NCI-H187 treated with DMSO at 0.1 percent for 48 hours (cell line): ENCODE measurements at places on chromosomes 5 and 9.

GRCh38 chr9:127562279-127562796 is 49.7 kb upstream of the STXBP1 start:
- DNase-seq, result no peak

DNA sequence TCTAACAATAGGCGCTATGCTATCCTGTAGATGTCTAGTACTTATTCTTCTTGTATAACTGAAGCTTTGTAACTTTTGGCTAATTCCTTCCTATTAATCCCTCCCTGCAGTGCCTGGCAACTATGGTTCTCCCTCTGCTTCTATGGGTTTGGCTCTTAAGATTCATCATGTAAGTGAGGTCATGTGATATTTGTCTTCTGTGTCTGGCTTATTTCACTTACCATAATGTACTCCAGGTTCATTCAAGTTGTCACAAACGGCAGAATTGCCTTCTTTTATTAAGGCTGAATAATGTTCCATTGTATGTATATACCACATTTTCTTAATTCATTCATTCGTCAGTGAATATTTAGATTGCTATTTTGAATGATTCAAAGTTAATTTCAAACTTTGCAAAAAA is 149.9 kb upstream of the GAS1 start:
- no peak for DNase-seq

DNA sequence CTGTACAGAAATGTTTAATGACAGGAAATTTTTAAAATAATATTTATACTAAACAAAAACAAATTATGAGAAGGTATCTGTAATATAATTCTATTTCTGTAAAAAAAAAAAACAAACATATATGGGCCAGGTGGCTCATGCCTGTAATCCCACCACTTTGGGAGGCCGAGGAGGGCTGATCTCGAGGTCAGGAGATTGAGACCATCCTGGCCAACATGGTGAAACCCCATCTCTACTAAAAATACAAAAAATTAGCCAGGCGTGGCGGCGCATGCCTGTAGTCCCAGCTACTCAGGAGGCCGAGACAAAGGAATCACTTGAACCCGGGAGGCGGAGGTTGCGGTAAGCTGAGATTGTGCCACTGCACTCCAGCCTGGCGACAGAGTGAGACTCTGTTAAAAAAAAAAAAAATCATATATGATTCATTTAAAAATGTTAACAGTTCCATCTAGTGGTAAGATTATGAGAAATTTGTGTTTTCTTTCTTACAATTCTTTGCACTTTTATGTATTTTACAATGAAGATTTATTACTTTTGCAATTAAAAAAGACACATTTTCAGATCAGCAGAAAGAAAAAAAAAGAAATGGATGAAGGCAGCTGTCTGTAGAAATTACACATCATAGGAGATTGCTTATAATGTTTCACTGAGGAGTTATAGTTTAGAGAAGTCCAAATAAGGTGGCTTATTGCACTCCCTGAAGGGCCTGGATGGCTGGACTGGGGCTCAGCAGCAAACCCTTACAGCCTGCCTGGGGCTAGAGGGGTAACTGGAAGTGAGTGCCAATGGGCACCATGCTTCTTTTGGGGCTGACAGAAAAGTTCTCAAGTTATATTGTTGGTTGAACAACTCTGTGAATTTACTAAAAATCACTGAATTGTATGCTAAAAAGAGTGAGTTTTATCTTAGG is 20.3 kb downstream of the C9orf153 start:
- DNase-seq, result no peak

- no peak for DNase-seq
Measured at GRCh38 chr5:125112196-125112595, 365.8 kb upstream of the ZNF608 start.

- DNase-seq, result no peak
Measured at GRCh38 chr5:107322936-107323335, 347.8 kb downstream of the EFNA5 start.

- no peak for DNase-seq
Measured at GRCh38 chr9:26171691-26172090, 493.4 kb upstream of the TUSC1 start.

DNA sequence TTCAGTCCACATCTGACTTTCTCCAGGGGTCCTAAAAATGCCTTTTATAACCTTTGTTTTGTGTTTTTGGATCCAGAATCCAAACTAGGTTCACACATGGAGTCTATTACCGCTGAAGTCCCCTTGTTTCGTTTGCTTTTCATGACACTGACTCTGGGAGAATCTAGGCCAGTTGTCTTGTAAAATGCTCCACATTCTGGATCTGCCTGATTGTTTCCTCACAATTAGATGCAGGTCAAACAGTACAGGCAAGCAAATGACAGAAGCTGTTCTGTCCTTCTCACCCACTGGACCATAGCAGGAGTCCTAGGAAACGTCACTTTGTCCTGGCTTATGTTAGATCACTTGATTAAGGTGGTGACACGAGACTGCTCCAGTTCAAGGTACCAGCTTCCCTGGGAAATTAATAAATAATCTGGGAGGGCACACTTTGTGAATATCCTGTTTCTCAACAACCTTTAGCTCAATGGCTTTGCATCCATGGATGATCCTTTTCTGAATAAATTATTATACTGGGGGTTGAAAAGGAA is 34.1 kb downstream of the FABP6 start:
- DNase-seq, result no peak

- no peak for DNase-seq
Measured at GRCh38 chr5:106658150-106658549, 1012.6 kb downstream of the EFNA5 start.

GRCh38 chr9:130156672-130157071 is 15.5 kb upstream of the NCS1 start:
- DNase-seq, result no peak

GRCh38 chr9:132534832-132535231 is 47.6 kb upstream of the BARHL1 start:
- DNase-seq, result no peak

- DNase-seq, result no peak
Measured at GRCh38 chr9:91805031-91805430, 145.0 kb downstream of the ROR2 start.

GRCh38 chr5:95619096-95619495 is 791 bp upstream of the GPR150 start:
- no peak for DNase-seq
